WTC11 (cell line): ENCODE measurements at places on chromosomes 3 and 15.

- no peak for DNase-seq
Measured at GRCh38 chr3:159356606-159357005, 554.8 kb downstream of the MFSD1 start.

GRCh38 chr15:90512276-90512675 is 17.4 kb upstream of the CRTC3 start:
- no peak for DNase-seq

GRCh38 chr15:100900795-100901169 is 18.4 kb upstream of the LRRK1 start:
- no peak for DNase-seq

DNA sequence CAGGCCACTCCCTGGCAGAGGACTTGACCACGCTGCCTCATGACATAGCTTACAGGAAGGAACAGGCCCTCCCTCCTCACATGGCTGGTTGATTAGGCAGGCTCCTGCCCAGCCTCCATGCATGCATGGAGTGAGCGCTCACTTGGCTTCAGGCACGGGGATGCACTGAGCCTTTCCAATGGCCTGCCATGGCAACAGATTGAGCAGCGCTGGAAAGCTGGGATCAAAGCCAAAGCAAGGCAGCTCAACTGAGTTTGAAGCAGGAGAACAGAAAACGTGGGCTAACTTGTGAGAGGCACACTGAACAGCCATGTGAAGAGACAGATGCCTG is 5.9 kb upstream of the GRAMD2A start:
- no peak for DNase-seq

DNA sequence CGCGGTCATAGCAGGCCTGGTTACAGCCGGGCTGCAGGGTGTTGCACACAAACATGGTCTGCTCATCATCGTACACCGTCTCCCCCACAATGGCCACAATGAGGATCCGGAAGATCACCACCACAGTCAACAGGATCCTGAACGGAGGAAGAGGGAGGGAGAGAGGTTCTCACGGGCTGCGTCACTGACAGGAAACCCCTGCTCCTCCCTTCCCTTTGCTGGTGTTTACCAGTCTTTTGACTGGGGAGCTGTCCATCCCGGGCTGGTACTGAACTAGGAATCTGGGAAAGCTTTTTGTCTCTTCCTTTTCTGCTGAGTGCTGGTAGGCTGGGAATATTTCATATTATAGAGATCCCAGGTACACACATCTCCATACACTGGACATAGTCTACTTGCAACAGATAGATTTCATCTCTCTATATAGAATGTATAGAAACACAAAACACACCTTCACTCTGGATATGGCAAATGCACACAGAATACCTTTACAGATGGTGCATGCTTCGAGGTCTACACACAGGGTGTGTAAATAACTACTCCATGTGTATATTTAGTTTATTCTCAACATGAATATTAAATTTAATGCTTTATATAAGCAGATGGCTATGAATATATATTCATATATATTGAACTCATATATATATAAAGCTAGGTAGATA is 1.4 kb downstream of the GJD2 start:
- peak; percentile 83 for DNase-seq

DNA sequence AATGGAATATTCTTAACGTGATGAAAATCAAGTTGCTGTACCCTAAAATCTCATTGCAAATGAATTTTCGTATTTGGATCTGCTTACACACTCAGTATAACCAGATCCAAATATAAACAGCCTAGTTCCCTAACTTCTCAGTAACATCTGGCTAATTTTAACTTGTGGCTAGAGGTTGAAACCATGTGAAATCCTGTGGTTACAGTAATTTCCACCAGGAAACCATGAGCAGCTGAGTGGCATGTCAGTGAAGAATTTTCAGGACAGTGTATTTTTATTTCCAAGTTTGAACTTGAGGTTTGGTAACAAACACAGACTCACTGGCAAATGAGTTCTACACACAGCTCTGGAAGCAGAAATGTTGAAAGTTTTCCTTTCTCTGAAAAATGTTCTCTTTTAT is 754.1 kb downstream of the NR2F2 start:
- DNase-seq, result no peak

GRCh38 chr3:193507566-193507965 is 47.1 kb downstream of the ATP13A4 start:
- no peak for DNase-seq

GRCh38 chr3:55692957-55693558 is 206.0 kb upstream of the WNT5A start:
- DNase-seq, result no peak

- DNase-seq, result no peak
Measured at GRCh38 chr3:161744366-161744765, 247.8 kb downstream of the OTOL1 start.

DNA sequence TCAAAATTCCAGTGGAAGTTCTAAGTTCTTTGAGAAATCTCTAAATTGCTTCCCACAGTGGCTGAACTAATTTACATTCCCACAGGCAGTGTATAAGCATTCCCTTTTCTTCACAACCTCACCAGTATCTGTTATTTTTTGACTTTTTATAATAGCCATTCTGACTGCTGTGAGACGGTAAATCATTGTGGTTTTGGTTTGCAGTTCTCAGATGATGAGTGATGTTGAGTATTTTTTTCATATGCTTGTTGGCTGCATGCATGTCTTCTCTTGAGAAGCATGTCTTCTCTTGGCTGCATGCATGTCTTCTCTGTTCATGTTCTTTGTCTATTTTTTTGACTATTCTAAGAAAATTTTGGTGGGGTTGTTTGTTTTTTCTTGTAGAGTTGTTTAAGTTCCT is 499.6 kb upstream of the CCDC54 start:
- no peak for DNase-seq

DNA sequence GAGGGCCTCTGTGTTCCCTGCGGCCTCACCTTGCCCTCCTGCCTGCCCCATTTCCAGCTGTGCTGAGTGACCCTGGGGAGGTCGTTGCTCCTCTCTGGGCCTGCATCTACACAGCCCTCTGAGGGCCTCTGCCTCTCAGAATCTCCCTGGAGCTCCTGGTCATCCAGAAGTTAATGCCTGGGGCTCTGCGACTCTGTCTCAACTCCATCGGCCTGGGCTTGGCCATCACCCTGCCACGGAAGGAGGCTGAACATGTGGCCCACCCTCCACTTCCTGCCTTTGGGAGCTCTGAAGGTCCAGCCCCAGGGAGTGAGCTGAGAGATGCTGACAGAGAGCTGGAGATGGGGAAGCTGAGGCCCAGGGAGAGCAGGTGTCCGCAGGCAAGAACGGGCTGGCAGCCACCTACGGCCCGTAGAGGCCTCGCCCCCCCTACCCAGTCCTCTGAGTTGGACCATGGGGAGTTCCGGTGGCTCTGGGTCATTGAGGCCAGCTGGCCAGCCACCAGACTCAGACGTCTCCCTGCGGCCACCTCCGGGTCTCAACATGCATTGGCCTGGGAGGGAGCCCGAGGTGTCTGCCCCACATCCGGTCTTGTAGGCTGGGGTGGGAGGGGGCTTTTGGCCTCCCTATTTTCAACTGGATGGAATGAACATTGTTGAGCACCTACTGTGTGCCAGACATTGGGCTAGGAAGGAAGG is 34.2 kb downstream of the GRIP2 start:
- DNase-seq, result no peak

DNA sequence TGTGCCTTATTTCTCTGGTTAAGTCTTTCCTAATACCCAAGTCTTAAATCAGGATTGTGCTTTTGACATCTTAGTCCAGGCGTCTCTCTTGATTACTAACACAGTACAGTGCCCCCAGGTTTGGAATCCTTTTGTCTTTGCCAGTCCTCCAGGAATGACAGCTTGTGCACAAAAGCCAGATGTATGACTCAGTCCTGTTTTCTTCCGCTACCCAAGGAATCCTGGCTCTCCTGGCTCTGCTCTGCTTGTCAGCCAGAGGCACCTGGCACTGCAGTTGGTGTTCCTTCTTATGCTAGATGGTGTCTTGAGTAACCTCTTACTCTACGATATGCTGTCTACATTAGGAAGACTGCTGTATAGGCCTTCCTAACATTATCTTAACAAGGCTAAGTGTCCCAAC is 728.2 kb upstream of the NECTIN3 start:
- no peak for DNase-seq

- DNase-seq, result peak; percentile 52
Measured at GRCh38 chr3:69999140-70000027, at the start of gene SAMMSON. Gene SAMMSON, plus strand, starts transcription at chr3:69999733.

GRCh38 chr15:51380999-51381806 is 39.7 kb downstream of the GLDN start:
- peak; percentile 60 for DNase-seq

- DNase-seq, result peak; percentile 14
Measured at GRCh38 chr3:6862041-6862879, 1.3 kb downstream of the GRM7 start.

DNA sequence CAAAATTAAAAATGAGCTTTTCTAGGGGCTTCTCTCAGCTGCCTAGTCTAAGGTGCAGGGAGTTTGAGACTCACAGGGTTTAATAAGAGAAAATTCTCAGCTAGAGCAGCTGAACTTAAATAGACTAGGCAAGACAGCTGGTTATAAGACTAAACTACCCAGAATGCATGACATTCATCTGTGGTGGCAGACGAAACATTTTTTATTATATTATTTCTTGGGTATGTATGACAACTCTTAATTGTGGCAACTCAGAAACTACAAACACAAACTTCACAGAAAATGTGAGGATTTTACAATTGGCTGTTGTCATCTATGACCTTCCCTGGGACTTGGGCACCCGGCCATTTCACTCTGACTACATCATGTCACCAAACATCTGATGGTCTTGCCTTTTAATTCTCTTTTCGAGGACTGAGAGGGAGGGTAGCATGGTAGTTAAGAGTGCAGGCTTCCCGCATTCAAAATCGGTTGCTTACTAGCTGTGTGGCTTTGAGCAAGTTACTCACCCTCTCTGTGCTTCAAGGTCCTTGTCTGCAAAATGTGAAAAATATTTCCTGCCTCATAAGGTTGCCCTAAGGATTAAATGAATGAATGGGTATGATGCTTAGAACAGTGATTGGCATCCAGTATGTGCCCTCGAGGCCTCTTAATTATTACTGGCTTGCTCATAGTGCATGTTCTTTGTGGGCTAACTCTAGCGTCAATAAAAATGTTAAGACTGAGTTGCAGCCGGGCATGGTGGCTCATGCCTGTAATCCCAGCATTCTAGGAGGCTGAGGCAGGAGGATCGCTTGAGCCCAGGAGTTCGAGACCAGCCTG is 984 bp downstream of the CCR5 start:
- DNase-seq, result no peak

- DNase-seq, result no peak
Measured at GRCh38 chr15:61613729-61614128, 384.6 kb upstream of the RORA start.

GRCh38 chr3:62688050-62688449 is 187.2 kb downstream of the CADPS start:
- no peak for DNase-seq

DNA sequence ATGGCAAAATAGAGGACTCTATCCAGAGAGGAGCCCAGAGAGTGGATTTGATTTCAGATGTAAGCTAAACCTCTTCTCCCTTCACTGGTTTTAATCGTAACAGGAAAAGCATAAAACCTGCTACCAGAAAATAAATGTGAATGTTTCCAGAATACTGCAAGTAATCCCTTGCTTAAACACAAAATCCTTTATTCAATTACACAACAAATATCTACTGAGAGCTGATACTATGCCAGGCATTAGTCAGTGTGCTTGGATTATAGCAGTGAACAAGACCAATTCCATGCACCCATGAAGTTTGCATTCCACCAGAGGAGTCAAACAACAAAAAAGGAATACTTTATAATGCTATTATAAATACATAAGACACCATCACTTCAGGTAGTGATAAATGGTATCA is 15.1 kb downstream of the AVEN start:
- no peak for DNase-seq

DNA sequence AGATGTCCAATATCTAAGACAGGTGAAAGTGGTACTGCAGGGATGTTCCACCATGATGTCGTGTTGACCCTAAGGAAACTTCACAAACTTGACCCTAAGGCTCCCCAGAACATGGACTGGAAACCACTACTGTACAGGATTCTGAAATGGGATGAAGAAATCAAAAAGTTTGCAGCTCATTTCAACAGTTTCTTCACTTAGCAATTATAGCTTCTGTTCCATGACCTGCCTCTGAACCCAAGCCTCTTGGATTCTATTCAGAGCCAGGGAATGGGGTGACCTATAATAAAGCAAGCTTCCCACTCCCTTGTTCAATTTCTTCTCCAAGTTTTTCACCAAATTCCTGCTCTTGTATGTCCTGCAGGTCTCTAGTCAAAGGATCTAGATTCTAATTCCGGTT is 40.7 kb downstream of the DUT start:
- no peak for DNase-seq

- no peak for DNase-seq
Measured at GRCh38 chr15:56804938-56805337, 71.6 kb upstream of the ZNF280D start.

- no peak for DNase-seq
Measured at GRCh38 chr15:75620058-75620820, 5.3 kb downstream of the SNUPN start.

DNA sequence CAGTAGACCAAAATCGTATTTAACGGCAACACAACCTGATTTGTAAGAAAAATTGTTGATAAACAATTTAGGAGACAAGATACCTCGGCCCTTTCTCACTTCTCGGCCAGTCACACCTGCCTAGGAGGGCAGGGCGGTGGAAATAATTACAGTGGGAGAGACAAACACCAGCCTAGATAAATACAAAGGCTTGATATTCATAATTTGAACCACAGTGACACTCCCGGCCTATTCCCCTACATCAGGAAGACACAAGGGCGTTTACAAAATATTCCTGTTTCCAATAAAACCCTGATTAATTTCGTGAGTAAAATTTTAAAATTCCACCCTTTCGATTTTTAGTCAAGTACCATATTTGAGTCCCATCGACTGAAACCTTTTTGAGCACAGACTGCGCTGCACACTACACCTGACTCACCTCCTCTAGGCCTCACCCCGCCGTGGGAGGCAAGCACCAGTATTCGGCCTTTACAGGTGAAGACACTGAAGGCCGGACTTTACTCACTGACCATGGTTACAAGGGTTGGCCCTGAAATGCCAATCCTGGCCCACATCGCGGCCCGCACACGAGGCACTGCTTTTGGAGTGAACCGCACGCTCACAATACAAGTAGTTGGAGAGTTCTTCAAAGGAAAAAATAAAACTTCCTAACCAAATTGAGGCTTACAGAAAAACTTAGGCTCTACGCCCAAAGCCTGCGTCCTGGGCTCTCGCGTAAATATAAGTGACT is 794 bp downstream of the ARPP19 start:
- peak; percentile 29 for DNase-seq
